Fibroblast of pulmonary artery (primary cell): ENCODE measurements at places on chromosomes 1 and 21.

DNA sequence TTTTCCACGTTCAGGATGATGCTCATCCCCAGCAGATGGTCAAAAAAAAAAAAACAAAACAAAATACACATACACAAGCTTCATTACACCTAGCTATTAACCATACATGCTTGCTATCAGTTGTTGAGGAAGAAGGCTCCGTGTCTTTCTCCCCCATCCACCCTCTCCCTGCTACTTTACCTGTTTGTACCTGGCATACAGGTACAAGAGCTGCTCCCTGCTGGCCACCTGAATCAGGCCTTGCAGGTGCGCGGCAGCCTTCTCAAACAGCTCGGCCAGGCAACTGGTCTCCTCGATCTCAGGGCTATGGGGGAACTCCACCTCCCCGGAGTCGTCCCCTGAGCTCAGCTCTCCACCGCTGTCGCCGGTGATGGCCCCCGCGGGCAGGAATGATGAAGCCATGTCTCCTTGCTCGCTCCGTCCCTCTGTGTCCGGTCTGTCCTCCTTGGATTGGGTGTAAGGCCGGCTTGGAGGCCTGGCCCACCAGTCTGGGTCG lies 464 bp downstream of the ACBD6 start:
- DNase-seq = no peak

- no peak for DNase-seq
These were observed 13.6 kb upstream of the PLPPR4 start for GRCh38 chr1:99250728-99251127.

DNA sequence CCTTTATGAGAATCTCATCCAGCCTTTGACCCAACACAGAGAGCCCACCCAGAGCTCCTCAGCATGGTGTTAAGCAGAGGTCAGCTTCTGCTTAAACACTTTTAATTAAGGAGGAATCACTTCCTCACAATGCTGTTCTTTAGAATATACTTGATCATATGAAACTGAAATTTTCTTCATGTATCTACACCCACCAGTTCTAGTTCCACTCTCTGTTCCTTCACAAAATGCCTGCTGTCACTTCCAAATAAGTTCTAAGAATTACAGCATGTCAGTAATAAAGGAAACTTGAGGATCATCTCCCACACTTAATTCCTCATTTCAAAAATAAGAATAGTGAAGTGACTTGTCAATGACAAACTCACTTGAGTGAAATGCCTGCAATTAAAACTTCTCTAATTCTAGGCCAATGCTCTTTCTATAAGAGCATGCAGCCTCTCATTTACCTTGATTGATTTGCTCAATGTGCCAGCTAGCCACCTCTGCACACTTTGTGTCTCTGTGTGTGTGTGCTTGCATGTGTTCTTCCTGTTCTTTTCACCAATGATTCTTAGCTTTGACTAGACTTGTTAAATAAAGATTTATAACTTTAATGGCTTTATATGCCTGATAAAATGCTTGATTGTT lies 356.3 kb downstream of the PLPP3 start:
- DNase-seq = no peak

GRCh38 chr1:179788259-179788658 lies 45.2 kb downstream of the FAM163A start:
- DNase-seq = no peak

DNA sequence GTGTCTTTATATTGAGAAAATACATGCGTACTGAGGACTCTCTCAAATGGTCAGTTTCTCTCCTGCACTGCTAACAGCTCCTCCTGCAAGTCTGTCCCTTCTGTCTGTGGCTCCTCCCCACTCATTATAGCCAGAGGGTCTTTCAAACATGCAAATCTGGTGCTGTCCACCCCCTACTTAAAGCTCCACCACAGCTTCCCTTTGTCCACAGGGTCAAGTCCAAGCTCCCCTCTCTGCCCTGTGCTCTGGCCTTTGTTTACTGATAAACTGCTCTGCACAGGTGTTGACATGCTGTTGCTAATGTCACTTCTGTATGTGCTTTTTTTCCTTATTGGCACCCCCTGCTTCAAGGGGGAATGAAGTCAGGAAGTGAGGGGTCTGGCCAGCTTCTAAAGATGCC lies 47.7 kb upstream of the GPR37L1 start:
- DNase-seq = no peak

DNA sequence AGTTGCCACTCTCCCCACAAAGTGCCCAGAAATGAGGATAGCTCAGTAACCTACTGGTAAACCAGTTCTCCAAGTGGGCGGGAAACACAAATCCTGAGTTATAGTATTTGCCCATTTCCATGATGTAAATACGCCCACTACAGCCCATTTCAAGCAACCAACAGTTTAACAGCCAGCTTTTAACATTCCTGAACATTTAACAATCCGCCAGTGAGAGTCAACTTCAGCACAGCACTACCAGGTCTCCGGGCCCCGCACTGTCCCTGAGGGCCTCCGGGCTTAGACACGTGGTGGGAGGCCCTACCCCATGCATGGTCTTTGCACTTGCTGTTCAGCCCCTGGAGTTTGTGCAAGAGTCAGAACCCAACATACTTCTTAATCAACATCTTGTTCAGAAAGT lies 132.0 kb upstream of the CTTNBP2NL start:
- peak; percentile 19 for DNase-seq

DNA sequence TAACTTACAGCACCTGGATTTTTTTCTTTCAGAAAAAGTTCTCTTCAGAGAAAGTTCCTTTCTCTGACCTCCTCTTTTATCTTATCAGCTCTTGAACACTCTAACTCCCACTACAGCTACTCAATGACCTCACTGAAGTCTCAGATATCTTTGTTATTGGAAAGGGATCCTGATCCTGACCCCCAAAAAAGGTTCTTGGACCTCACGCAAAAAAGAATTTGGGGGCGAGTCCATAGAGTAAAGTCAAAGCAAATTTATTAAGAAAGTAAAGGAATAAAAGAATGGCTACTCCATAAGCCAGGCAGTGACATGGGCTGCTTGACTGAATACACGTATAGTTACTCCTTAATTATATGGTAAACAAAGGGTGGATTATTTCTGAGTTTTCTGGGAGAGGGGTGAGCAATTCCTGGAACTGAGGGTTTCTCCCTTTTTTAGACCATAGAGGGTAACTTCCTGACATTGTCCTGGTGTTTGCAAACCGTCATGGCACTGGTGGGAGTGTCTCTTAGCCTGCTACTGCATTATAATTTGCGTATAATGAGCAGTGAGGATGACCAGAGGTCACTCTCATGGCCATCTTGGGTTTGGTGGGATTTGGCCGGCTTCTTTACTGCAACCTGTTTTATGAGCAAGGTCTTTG lies 44.2 kb downstream of the WDR64 start:
- DNase-seq = no peak

DNA sequence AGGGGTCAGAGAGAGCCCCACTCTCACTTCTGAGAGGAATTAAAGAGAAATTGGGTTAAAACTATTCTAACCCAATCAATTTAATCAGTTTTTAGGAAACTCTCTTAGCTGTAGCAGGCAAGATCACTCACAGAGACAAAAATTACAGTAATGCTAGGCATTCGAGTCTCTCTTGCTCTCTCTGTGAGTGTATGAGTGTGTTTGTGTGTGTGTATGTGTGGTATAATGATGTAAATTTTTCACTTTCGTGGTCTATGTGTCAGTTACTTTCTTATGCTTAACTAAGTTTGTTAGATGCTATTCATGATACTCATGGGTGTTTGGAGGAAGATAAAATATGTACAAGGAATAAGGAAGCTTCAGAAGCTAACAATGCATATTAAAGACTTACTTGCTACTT lies 131.3 kb downstream of the FASLG start:
- DNase-seq = peak; percentile 3

DNA sequence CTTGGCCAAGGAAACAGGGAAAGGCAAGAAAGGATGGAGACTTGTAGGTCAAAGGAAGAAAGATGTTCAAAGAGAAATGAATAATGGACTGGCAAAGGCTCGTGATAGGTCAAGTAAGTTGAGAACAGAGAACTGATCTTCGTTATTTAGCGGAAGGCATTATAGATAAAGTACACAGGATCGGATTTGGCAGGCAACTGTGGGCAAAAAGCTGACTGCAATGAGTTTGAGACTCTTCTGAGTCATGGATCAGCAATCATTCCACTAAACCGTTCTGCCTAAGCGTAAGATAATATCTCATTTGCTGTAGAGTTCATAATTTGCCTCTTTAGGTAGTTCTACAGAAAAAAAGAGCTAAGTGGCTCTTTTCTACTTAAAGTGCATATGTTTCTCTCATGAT lies 34.1 kb downstream of the KRTAP21-3 start:
- DNase-seq = no peak

DNA sequence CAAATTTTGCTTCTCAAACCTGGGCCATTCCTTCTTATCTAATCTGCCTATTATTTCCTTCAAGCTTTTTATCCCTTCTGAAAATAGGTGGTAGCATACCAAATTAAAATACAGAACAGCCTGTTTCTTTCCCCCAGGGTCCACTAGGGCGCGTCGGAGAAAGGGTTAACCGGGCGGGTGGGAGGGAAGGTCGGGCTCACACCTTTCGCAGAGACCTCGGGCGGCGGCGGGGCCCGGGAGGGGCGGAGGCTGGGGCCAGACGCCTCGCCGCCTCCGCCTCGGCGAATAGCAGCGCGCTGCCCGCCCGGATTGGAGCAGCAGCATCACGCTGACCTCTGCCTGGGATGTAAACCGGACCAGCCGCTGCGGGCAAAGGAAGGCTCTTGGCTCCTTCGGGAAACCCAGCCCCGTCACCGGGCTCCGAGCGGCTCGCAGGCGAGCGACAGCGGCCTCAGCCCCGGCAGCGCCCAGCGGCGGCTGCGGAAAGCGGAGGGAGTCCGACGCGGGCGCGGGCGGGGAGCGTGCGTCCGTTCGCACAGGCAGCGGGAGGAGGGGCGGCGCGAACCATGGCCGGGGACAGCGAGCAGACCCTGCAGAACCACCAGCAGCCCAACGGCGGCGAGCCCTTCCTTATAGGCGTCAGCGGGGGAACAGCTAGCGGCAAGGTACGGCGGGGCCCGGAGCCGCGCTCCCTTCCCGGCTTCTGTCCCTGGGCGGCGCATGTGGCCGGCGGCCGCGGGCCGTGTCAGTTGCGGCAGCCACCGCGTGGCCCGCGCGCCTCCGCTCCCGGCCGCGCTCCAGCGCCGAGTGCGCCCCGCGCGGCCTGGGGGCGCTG lies at the start of gene UCK2:
TSS of gene UCK2 (plus strand) at position 347 of the 835 bp plus-strand sequence. CDS start at position 567, 220 bp downstream.
- peak; percentile 72 for DNase-seq

GRCh38 chr1:53927376-53927881 lies 18.1 kb downstream of the IFT25 start:
- no peak for DNase-seq

GRCh38 chr1:202954057-202954745 lies 3.9 kb downstream of the ADIPOR1 start:
- no peak for DNase-seq

GRCh38 chr21:42262831-42263231 lies 43.9 kb downstream of the ABCG1 start:
- peak; percentile 59 for DNase-seq

DNA sequence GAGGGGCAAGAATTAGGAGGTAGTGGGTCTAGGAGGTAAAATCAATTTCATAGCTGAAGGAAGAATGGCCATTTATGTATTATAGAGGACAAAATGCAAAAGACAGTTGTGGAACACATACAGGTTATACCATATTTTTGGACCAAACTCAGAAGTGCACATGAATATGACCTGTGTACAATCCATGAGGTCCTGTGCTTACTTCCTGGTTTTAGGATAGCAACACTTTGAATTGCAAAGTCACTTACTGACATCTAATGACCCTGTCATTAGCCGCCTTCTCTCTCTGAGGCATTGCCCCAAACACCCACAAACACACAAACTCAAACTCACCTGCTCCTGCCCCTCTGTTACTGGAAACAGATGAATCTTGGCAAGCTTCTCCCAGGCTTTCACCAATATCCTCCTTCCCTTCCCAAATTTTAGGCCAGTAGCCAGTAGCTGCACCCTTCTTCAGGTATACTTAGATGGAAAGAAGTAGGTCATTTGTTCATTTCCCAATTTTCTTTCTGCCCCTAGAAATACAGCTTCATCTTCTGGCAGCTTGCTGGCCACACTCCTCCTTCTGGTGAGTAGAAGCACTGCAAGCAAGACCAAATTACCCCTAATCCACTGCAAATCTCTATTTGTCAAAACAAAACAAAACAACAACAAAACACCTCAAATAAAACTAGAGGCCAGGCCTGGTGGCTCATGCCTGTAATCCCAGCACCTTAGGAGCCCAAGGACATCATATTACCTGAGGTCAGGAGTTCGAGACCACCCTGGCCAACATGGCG lies 13.7 kb upstream of the RPL5 start:
- DNase-seq = peak; percentile 61

DNA sequence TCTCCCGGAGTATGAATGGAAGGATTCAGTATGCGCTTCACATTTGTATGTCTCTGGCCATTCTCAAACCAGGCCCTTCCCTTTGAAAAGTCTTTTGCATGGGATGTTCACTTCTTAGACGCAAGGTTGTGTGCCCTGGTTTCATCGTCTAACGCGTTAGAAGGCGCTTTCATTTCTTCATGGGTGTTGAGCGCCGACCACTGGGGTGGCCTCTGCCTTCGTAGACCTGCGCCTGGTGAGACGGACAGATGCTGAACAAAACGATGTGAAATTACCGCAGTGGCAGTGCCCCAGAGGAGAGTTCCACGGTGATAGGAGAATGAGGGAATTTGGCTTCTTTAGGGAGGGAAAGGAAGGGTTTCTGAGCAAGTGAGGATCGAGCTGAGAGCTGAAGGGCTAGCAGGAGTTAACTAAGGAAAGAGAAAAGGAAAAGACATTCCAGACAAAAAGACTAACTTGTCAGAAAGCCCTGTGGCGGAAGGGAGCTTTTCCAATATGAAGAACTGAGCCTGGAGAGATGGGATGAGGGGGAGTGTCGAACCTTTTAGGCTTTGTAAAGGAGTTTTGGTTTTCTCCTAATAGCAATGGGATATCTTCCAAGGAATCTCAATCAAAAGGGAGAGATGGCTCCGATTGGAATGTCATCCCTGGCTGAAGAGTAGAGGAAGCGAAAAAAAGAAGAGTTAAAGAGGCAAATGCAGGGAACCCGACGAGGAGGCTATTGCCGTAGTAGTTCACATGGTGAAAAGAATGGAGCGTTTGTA lies 951 bp downstream of the GGPS1 start:
- peak; percentile 46 for DNase-seq

- DNase-seq = no peak
These were observed 7.7 kb downstream of the SERINC2 start for GRCh38 chr1:31420716-31421115.

- DNase-seq = no peak
These were observed 32.6 kb downstream of the PDPN start for GRCh38 chr1:13616234-13616633.

DNA sequence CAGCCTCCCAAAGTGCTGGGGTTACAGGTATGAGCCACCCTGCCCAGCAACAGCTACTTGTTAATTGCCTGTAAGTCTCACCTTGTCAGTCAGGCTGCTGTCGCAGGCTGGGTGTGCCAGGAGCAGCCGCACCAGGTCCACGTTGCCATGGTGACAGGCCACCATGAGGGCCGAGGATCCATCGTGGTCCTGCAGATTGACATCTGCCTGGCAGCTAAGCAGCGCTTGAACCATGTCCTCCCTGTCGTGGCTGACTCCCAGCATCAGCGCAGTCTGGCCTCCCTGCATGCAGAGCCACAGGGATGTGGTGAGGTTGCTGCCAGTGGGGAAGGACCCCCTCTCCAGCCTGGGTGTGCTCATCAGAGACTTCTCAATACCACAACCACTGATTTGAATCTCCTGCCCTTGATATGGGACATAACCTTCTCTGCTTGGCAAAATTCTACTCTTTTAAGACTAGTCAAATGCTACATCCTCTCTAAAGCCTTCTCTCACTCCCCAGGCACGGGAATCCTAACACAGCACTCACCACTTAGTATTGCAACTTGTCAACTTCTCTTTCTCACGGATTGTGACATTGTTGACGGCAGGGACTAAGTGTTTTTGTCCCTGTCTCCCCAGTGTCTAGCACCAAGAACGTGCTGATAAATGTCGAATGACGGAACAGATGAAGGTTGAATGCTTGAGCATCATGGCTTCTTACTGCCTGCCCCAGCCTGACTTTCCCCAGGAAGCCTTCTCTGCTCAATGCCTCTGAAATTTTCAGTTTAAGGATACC lies 52.9 kb downstream of the L1TD1 start:
- DNase-seq = no peak
